ENCODE measurements at places on chromosomes 12 and 14. TPM values are rescaled to one million over a fixed set of nuclear protein-coding genes. Genes with fewer than 3 reads are reported as not detected.

DNA sequence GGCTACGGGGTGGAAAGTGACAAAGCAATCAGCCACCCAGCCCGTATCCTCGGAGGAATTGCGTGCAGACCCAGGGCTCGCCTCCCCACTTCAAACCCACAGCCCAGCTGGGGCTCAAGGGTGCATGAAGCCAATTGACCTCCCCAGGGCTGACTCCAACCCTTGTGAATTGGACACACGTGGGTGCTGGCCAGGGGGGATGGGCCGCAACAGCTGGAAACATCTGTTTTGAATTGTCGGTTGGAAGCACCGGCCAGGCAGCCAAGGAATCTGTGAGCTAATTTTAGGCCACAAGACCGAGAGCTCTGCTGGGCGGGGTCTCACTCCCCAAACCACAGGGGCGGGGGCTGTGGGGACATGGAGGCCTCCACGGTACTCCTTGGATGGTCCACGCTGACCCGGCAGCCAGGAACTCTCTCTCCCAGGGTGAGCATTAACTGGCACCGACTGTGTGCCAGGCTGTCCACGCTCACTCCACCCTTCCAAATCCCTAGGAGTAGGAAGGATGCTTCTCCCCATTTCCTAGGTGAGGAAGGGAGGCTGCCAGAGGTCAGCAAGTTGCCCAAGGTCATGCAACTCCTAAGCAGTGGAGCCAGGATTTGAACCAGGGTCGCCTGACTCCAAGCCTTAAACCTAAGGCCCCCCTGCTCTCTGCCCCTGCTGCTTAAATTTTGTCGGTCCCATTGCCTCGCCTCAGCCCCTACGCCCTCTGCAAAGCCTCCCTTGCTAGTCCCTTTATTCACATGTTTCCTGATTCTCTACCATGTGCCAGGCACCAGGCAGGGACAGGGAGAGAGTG is 11.9 kb upstream of the TMEM119 start:
- DNase-seq = peak; percentile 82

GRCh38 chr12:28092396-28092795 is 97.9 kb upstream of the CCDC91 start:
- no peak for DNase-seq

GRCh38 chr14:54671537-54671936 is 104.6 kb downstream of the SAMD4A start:
- DNase-seq = no peak

Gene SRRM4
- total RNA-seq = 0.17 TPM

All from psoas muscle (tissue), 8 donors.